Activated T-helper 1 cell treated with anti-CD3 and anti-CD28 coated beads, Interleukin-12 subunit alpha, Interleukin-12 subunit beta, Interleukin-2, Interleukin-4 antibody, amounts not matched to agents 30 ng/mL and 10 ng/mL and 1 ng/mL, durations not matched to agents 14 hours and 24 hours and 36 hours (primary cell): ENCODE measurements at places on chromosomes 11 and 22.

- H3K4me3 ChIP-seq = no peak overlapping the region
- peaks cover 5% of the 10 kb centered on the region for H3K4me1 ChIP-seq
- no peak for DNase-seq
- H3K27me3 ChIP-seq = no peaks in the 10 kb centered on the region
Observed at GRCh38 chr11:36467012-36467411, 43.1 kb downstream of the TRAF6 start.

DNA sequence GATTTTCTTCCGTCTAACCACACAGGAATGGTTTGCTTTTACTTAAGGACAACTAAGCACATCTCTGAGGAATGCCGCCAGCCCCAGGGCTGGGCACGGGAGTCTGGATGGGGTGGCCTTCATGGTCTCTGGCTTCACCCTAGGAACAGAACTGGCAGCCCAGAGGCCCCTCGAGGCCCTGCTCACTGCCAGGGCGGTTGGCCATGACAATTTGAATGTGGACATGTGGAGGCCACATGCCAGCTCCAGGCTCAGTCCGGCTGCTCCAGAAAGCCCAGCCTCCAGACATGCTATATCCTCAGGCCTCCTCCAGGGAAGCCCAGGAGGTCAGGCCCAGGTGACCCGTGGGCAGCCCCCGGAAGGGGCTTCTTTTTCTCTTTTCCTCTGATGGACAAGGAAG, 84.0 kb upstream of the FGF3 start:
- H3K36me3 ChIP-seq = no peaks in the 10 kb centered on the region
- H3K27me3 ChIP-seq = peaks cover 4% of the 10 kb centered on the region
- DNase-seq = no peak
- no peaks in the 10 kb centered on the region for H3K4me1 ChIP-seq
- no peak overlapping the region for H3K4me3 ChIP-seq
- no peak overlapping the region for H3K27ac ChIP-seq

DNA sequence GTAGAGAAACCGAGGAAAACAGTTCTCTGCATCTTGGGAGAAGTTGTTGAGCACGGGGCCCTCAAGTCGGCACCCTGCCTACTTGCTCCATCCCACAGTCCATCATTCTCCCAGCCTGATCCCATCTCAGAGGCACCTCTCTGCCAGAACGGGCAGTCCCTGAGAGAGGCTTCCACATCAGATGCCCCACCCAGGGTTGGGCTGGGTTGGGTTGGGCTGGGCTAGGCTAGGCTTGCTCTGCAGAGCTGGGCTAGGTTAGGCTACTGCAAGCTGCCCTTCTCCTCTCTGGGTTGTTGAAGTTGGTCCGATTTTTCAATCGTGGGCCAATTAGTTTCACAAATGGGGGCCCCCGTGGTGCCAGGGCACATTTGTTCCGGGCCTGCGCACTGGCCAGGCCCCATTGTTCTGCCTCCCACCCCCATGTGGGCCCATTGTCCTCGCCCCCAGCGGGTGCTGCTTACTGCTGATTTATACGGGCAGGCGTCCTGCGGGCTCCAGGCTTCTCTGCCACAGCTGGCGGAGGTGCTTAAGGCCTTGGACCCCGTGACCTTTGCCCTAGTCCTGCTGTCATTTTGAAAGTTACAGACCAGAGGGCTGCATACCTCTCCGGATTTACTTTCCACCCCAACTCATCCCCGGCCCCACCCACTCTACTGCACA, 63.7 kb upstream of the NNMT start:
- H3K27ac ChIP-seq = no peak overlapping the region
- H3K4me1 ChIP-seq = no peaks in the 10 kb centered on the region
- DNase-seq = no peak

- no peak overlapping the region for H3K27ac ChIP-seq
- H3K4me1 ChIP-seq = peaks cover 46% of the 10 kb centered on the region
- DNase-seq = no peak
- H3K27me3 ChIP-seq = no peaks in the 10 kb centered on the region
- no peak overlapping the region for H3K4me3 ChIP-seq
Observed at GRCh38 chr11:114317787-114318137, 21.6 kb downstream of the NNMT start.

DNA sequence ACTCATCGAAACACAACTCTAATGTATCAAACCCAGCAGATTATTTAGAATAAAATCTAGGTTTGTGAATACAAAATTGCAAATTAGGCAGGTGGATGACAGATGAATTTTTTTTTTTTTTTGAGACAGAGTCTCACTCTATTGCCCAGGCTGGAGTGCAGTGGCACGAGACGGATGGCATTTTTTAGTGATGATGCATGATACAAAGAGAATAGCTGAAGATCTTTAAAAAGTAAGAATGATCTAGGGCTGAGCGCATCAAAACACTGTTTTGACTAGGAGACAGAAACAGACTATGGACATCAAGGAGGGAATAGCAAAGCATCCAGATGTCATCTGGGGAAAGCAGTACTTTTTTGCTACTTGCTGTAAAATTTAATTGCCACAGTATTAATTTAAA, 63.8 kb downstream of the IMMP1L start:
- H3K27me3 ChIP-seq = no peaks in the 10 kb centered on the region
- H3K36me3 ChIP-seq = peaks cover 14% of the 10 kb centered on the region
- H3K4me3 ChIP-seq = no peak overlapping the region
- no peak for DNase-seq
- H3K4me1 ChIP-seq = no peaks in the 10 kb centered on the region
- no peak overlapping the region for H3K27ac ChIP-seq

DNA sequence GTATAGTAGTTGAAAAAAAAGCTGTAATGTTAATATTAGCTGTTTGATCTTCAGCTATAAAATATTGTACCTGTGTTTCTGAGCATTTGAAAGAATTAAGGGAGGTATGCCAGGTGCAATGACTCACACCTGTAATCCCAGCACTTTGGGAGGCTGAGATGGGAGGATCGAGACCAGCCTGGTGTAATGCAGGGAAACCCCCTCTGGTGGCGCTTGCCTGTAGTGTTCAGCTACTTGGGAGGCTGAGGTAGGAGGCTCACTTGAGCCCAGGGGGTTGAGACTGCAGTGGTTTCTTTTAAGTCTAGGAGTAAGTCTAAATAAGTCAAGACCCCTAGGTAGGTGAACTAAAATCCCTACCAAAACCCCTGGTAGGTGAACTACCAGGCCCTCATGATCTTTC, 37.1 kb downstream of the TAF1D start:
- H3K27me3 ChIP-seq = no peaks in the 10 kb centered on the region
- no peak overlapping the region for H3K27ac ChIP-seq
- peaks cover 61% of the 10 kb centered on the region for H3K36me3 ChIP-seq
- no peak for DNase-seq
- peaks cover 7% of the 10 kb centered on the region for H3K4me1 ChIP-seq

- H3K4me1 ChIP-seq = peaks cover 12% of the 10 kb centered on the region
- H3K27me3 ChIP-seq = peaks cover 24% of the 10 kb centered on the region
- H3K4me3 ChIP-seq = no peak overlapping the region
- H3K36me3 ChIP-seq = no peaks in the 10 kb centered on the region
Observed at GRCh38 chr11:118138839-118139420, 13.7 kb downstream of the SCN4B start.

DNA sequence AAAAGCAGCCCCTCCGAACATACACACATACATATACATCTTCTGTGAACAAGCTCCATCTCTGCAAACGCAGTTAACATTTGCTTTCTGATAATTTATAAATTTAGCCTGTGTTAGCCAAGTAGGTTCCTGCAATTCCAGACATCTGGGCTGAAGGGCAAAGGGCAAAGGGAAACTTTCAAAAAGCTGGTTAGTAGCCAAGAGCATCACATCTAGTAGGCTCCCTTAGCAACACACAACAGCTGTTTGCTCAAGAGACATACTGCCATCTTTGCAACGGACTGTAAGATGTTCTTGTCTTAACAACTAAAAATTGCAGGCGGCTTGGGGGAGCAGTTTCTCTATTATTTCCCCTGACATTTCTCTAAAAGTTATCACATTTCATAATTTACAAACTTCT, 134.9 kb downstream of the RBFOX2 start:
- H3K27ac ChIP-seq = no peak overlapping the region
- H3K36me3 ChIP-seq = no peaks in the 10 kb centered on the region
- no peak overlapping the region for H3K4me3 ChIP-seq
- DNase-seq = no peak
- H3K27me3 ChIP-seq = peaks cover 7% of the 10 kb centered on the region

DNA sequence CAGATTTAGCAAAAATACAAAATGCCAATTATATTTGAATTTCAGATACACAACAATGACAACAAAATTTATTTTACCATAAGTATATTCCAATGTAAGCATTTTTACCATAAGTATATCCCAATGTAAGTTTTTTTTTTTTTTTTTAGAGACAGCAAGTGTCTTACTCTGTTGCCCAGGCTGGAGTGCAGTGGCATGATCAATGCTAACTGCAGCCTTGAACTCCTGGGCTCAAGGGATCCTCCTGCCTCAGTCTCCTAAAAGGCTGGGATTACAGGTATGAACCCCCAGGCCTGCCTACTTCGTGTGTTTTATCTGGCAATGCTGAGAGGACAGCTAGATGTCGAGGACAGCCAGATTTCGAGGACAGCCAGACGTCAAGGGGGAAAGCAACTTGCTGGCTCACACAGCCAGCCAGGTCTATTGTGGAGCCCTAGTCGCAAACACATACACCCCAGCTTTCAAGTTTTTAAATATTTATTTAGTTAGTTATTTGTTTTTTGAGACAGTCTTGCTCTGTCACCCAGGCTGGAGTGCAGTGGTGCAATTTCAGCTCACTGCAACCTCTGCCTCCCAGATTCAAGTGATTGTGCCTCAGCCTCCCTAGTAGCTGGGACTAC, 1.1 kb upstream of the SERPING1 start:
- H3K4me1 ChIP-seq = no peaks in the 10 kb centered on the region
- H3K27me3 ChIP-seq = peaks cover 30% of the 10 kb centered on the region
- no peaks in the 10 kb centered on the region for H3K36me3 ChIP-seq

DNA sequence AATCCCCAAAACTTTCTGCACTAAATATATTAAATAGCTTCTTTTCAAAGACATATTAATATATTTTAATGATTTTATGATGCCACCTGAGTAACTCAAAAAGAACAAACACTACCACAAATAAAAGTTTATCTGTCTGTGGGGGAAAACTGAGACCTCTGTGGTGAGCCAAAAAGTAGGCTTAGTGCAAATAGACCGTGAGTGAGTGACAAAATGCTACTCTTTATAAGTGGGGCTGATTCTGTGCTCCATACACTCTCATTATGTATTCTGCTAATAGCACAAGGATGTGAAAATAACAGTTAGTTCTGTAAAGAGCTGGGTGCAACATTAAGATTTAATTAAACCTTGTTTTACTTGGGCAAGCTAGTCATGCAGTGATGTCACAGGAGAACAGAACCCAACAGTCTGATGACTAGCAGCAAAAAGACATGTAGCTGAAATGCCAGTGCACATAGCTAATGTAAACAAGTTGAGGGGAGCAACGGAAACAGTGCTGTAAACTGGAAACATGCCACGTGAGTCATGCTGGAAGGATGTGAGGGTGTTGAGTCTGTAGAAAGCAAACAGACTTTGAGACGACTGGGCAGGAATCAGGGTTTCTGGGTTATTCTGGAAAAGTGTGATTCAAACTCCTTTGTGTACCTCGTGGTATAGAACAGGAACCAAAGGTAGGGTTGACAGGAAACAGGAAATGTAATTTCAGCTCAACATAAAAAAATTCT, 1130.4 kb downstream of the LRRC4C start:
- H3K27me3 ChIP-seq = no peaks in the 10 kb centered on the region
- no peaks in the 10 kb centered on the region for H3K36me3 ChIP-seq
- H3K27ac ChIP-seq = no peak overlapping the region
- no peak overlapping the region for H3K4me3 ChIP-seq

DNA sequence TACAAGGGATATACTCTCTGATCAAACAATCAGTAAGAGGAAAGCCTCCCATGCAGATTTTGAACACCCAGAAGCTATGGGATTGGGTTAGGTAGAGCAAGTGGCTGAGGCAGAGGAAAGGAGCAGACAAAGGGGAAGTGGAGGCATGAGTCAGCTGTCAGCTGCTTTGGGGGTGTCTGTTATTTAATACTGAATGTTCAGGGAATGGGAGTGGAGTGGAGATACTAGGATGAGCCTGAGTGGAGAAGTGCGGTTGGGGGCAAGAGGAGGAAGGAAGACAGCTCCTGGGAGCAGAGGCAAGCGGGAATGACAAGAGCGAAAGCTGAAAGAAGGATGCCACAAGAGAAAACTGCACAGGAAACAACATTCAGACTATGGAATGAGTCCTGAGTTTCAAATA, 22.7 kb upstream of the TMPRSS5 start:
- no peaks in the 10 kb centered on the region for H3K4me1 ChIP-seq
- H3K36me3 ChIP-seq = peaks cover 11% of the 10 kb centered on the region
- no peak overlapping the region for H3K27ac ChIP-seq
- no peak for DNase-seq

DNA sequence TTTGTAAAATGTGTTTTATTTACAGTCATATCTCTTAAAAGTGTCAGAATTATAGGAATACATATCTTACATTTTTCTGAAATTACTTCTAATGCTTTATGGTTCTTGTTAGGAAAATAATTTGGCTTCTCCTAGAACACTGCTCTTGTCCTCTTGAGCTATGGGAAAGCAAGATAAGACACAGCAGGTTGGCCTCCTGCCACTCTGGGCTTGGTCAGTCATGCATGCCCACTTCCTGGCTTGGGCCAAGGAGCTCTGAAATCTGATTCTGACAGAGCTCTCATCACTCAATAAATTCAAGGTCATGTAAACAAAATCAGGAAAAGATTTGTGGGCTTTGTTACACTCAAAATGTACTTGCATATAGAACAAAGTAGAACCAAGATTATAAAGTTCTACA, 1036.0 kb downstream of the OPCML start:
- H3K4me1 ChIP-seq = no peaks in the 10 kb centered on the region
- no peak for DNase-seq
- H3K4me3 ChIP-seq = no peak overlapping the region
- H3K27ac ChIP-seq = no peak overlapping the region
- no peaks in the 10 kb centered on the region for H3K27me3 ChIP-seq

DNA sequence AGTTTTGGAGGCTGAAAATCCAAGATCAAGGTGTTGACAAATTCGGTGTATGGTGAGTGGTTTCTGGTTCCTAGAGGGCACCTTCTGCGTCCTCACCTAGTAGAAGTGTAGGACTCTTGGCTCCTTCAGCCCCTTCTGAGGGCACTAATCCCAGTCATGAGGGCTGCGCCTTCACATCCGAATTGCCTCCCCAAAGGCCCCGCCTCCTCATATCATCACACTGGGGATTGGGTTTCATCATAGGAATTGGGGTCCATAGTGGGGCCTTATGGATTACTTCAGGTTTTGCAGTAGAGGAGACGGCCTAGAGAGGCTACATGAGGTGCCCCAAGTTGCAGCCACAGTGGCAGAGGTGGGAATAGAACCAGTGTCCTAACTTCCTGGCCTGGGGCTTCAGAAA, 87.1 kb downstream of the CEP164 start:
- no peak for DNase-seq
- H3K27ac ChIP-seq = no peak overlapping the region
- H3K4me1 ChIP-seq = no peaks in the 10 kb centered on the region
- H3K27me3 ChIP-seq = no peaks in the 10 kb centered on the region
- H3K36me3 ChIP-seq = peaks cover 2% of the 10 kb centered on the region
- H3K4me3 ChIP-seq = no peak overlapping the region

DNA sequence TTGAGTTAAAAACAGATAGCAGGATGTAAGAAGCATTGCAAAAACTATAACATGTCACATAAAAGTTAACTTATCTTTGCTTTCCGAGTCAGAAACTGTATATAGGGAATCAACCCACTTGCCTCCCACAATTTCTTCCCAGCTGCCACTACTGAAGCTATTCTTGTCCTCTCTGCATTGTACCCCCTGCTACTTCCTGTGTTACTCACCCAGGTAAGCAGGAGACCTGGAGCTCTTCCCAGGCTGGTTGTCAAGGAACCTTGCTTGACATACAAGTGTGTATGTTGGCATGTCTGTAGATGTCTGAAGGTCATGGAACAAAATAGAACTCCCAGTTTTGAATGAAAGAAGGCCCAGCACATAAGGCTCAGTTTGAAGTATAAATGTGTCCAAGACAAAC, 74.3 kb upstream of the LRRC4C start:
- no peaks in the 10 kb centered on the region for H3K36me3 ChIP-seq
- no peaks in the 10 kb centered on the region for H3K27me3 ChIP-seq
- H3K4me1 ChIP-seq = no peaks in the 10 kb centered on the region
- no peak overlapping the region for H3K27ac ChIP-seq
- H3K4me3 ChIP-seq = no peak overlapping the region
